Activated T-helper 9 cell treated with anti-CD3 and anti-CD28 coated beads, Interleukin-2, amount 50 U/mL, for 16 hours (primary cell): ENCODE measurements at places on chromosomes 3 and 15.

- DNase-seq: no peak
Measured at GRCh38 chr3:4449043-4449805, 17.8 kb downstream of the SUMF1 start.

- DNase-seq: no peak
Measured at GRCh38 chr15:71698030-71698429, 112.3 kb upstream of the NR2E3 start.

GRCh38 chr3:33115024-33115768 lies 1.4 kb downstream of the CRTAP start:
- no peak for DNase-seq

GRCh38 chr3:64530434-64531049 lies 157.3 kb downstream of the ADAMTS9 start:
- DNase-seq: no peak
